ENCODE measurements at places on chromosomes 11 and 22.

- DNase-seq: peak; percentile 9
These were observed 4.6 kb downstream of the LRRC32 start for GRCh38 chr11:76665921-76666351.

DNA sequence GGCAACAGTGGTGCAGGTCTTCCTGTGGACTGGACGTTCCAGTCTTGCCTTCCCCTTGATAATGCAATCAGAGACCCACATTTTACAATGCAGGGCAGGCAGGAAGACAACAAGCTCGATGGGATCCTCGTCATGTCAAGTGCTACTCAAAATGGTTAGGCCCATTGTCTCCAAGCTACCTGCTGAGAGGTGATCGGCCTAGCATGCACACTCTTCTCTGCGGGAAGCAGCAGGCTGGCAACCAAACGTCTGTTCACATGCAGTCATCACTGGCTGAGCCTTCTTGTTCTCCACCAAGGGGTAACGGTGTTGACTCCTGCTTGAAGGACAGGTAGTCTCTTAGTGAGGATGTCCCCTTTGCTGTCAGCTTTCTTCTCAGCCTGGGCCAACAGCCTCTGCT lies 25.5 kb upstream of the CD82 start:
- DNase-seq: no peak

DNA sequence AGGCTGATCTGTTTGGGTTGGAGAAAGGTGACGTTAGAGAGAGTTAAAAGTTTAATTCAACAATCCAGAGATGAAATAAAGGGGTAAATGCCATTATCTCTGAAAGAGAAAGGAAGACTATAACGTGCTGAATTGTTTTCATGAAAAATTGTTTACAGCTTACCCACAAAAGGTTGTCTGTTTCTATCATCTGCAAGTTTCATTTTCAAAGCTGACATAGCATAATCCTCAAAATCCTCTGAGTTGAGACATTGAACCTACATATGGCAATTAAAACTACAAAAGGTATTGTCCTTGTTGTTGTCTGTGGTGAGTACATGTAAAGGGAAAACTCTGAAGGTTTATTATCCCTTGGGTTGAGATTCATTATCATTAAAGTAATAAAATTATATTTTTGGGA lies 569.9 kb downstream of the LUZP2 start:
- DNase-seq: no peak

DNA sequence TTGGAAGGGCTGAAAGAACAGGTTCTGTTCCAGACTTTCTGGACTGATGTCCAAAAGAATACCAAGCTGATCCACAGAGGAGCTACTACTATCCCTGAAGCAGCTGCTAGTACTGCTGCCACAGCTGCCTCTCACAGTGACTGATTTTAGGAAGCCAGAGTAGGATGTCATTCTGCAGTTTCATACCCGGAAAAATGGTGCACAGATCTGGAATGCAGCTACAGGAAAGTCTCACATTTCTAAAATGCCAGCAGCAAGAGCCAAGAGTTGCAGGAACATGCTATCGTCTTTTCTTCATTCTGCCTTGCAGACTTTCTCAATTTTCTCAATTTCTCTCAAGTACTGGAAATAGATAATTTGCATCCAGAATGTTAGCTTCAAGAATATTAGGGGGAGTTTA lies 19.4 kb upstream of the CCDC179 start:
- DNase-seq: no peak

DNA sequence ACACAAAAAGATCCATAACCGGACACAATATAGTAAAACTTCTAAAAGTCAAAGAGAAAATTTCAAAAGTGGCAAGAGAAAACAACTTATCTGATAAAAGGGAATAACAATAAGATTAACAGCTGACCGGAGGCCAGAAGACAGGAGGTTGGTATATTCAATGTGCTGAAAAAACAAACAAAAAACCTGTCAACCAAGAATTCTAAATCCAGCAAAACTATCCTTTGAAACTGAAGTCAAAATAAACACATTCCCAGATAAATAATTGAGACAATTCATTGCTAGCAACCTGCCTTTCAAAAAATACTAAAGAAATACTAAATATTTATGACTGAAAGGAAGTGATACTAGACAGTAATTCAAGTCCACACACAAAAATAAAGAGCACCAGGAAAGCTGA lies 101.3 kb downstream of the RELT start:
- DNase-seq: no peak

GRCh38 chr11:8223513-8223900 lies 40.2 kb downstream of the LMO1 start:
- no peak for DNase-seq

- DNase-seq: no peak
These were observed 581.0 kb upstream of the CHORDC1 start for GRCh38 chr11:90803831-90804230.

DNA sequence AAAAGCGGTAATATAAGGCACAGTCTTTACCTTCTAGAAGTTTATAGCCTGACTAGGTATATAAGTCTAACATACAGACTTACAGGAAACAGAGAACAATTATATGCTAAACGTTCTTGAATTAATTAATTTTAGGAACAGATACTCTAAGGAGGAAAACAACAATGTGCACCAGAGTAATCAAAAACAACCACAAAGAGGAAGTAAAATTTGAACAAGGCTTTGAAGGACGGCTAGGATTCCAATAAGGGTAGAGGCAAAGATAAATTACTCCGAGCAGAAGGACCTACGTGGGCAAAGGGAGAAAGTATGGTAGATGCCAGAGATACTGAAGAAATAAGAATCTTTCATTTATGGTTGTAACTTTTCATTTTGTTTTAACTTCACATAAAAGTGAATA lies 54.4 kb downstream of the ENTHD1 start:
- no peak for DNase-seq

DNA sequence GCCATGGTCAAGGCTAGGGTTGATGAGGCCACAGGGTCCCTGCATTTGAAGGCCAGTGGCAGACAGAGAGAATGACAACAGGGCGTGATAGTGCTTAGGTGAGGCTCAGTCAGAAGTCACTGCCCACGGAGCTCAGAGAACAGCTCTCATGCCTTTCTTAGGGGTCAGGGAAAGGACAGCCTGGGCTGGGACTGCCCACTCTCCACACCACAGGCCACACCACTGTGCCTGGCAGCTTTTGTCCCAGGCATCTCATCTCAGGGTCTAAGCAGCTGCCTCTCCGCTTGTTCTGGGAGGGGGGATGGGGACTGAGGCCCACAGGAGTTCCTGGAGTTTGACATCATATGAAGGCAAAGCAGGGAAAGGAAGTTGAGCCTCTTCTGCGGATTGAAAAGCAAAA lies 150.2 kb upstream of the B3GAT1 start:
- DNase-seq: no peak

GRCh38 chr11:134742224-134742612 lies 330.2 kb upstream of the B3GAT1 start:
- DNase-seq: no peak
